Activated CD4-positive, alpha-beta memory T cell treated with anti-CD3 and anti-CD28 coated beads for 36 hours (primary cell): ENCODE measurements at places on chromosomes 11 and 22. TPM values are rescaled to one million over a fixed set of nuclear protein-coding genes. Genes with fewer than 3 reads are reported as not detected.

OR56A1 gene
- not detected for total RNA-seq

KIRREL3 gene
- not detected for total RNA-seq

CEND1 gene
- 1.1 TPM for total RNA-seq

TUB gene
- 0.58 TPM for total RNA-seq

MMP27 gene
- not detected for total RNA-seq

CADM1 gene
- 1.5 TPM for total RNA-seq

FDXACB1 gene
- 5.2 TPM for total RNA-seq

RIBC2 gene
- 7.7 TPM for total RNA-seq

CAPN5 gene
- 1.1 TPM for total RNA-seq

SLC7A4 gene
- total RNA-seq = not detected

GRCh38 chr11:47062736-47063135 is 113.9 kb downstream of the ARFGAP2 start:
- DNase-seq = no peak

DNA sequence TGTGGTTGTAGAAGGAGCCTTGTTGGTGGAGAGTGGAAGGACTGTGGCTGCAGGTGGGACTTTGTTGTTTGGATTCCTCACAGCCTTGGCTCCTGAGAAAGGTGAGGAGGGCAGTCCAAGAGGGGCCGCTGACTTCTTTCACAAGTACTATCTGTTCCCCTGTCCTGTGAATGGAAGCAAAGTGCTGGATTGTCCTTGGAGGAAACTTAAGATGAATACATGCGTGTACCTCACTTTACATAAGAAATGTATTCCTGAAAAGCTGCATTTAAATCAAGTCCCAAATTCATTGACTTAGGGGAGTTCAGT is 2.4 kb downstream of the FUT4 start:
- no peak for DNase-seq

DNA sequence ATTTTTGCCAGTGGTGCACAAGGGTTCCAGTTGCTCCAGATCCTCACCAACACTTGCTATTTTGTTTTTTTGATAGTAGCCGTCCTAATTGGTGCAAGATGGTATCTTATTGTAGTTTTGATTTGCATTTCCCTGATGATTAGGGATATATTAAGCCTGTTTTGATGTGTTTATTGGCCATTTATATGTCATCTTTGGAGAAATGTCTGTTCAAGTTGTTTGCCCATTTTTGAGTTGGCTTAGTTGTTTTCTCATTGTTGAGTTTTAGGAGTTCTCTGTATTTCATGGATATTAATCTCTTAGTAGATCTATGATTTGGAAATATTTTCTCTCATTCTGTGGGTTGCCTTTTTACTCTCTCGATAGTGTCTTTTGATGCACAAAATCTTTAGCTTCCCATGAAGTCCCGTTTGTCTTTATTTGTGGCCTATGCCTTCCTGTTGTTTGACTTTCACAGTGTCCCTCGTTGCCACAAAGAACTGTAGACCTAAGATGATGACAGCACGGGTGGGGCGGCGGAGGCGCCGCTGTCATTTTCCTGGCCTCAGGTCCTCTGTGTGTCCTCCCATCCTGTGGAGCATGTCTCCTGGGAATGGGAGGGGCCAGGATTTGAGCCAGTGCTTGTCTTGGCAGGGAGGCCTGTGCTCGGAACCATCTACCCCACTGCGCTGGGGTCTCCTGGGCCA is 33.5 kb downstream of the LRP5 start:
- DNase-seq = no peak

DNA sequence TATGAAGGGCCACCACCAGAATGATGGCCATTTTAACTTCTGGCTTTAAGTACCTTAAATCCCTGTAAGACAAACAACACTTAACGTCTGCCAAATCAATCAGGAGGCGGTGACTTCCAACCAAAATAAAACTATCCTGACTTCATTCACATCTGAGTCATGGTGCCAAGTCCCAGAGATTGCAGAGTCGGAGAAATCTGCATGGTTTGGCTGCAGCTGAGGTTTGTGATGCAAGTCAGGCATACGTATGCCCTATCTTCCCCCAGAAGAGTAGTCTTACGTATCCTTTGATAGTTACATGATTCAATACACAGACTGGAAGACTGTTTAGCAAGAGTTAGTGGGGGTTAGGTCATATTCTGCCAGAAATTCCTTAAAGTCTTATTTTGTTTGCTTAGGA is 1.7 kb upstream of the GAB2 start:
- no peak for DNase-seq

- DNase-seq = peak; percentile 20
Observed at GRCh38 chr22:49871482-49871881, 17.8 kb downstream of the ZBED4 start.

- no peak for DNase-seq
Observed at GRCh38 chr11:117834838-117835443, 10.4 kb upstream of the FXYD2 start.

GRCh38 chr11:105937331-105937730 is 84.7 kb downstream of the MSANTD4 start:
- no peak for DNase-seq

DNA sequence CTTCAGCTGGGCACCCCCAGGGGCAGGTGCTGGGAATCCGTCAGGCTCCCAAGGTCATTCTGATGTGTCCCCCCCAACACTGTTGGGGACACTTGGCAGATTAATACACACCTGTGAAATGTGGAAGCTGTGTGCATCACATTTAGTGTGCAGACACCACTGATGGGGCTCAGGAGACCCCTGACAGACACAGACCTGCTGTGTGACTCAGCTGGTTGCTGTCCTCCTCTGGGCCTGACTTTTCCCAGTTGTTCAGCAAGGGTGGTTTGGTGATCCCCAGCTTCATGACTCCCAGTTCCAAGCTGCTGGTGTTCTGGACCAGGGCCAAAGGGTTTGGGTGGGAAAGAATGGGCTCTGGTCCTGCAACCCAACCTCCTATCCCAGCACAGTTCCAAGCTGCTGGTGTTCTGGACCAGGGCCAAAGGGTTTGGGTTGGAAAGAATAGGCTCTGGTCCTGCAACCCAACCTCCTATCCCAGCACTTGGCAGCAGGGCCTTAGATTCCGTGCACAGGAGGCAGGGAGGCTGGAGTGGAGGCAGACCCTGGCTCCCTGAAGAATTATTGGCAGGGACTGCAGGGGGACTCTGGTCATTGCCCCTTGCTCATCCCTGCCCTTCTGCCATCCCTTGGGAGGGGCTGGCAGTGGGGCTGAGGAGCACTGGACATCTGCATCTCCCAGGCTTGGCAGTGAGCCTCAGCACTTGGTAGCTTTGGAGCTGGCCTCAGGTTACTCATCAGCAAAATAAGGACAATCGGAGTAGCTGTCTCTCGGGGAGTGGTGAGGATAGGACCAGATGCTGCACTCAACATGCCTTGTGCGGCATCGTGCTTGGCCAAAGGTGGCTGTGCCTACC is 8.4 kb upstream of the OMP start:
- no peak for DNase-seq

DNA sequence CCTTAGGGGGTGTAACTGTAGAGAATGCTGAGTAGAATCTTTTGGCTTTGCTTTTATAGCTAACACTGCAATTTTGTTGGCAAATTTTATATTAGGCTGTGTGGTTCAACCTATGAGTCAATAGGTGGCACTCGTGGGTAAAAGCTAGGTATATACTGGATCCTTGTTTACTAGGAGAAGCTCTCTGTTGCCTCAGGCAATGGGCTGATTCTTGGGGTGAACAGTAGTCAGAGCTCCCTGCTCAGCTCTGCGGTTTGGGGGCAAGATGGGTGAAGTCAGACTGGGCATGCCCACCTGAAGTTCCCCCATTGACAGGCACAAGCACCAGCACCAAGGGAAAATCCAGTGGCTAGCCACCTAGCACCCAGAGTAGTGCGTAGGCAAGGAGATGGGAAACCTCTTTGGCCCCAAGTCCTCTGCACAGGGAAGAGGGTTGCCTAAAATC is 238.7 kb downstream of the FAM181B start:
- no peak for DNase-seq

- no peak for DNase-seq
Observed at GRCh38 chr11:130641876-130642275, 193.4 kb downstream of the ADAMTS15 start.

GRCh38 chr11:120682332-120682649 is 170.7 kb downstream of the GRIK4 start:
- no peak for DNase-seq

DNA sequence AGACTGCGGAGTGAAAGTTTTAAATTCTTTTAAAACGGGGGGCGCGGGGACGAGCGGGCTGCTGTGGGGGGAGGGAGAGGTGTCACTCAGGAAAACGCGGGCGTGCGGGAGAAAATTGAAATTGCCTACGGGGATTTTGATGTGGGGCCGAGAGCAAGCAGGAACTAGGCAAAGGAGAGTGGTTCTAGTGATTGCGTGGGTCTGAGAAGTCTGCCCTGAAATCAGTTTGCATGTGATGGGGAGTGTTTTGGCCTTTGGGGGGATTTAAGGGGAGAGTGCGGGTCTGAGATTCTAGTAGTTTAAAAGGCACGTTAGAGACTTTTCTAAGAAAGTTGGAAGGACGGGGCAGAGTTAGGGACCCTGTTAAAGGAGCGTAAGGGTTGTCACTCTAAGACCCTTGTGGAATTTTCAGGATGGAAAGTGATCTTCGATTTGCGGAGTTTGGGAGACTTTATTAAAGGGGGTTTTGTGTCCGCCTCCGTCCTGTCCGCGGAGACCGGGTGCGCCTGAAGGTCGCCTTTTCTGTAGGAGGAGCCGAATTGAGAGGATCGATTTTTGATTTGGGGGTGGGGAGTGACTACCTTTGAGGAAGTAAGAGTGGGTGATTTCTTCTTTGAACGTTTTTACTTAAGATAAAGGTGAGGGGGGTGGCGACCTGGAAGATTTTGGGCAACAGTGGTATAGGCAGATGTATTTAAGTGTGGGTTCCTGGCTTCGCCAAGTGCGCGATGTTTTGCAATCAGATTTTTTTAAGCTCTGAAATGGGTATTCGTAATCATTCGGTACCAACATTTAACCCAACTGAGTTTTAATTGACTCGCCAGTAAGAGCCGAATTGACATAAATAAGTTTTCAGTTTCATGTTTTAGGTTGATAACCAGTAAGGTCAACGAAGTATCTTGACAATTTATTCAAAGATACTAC is 1.1 kb downstream of the EED start:
- peak; percentile 51 for DNase-seq

GRCh38 chr11:12287009-12287373 is 90.4 kb upstream of the PARVA start:
- no peak for DNase-seq

- peak; percentile 57 for DNase-seq
Observed at GRCh38 chr22:42863349-42863961, 6.4 kb upstream of the ARFGAP3 start.

- no peak for DNase-seq
Observed at GRCh38 chr11:9776203-9776602, 112.3 kb downstream of the SWAP70 start.

DNA sequence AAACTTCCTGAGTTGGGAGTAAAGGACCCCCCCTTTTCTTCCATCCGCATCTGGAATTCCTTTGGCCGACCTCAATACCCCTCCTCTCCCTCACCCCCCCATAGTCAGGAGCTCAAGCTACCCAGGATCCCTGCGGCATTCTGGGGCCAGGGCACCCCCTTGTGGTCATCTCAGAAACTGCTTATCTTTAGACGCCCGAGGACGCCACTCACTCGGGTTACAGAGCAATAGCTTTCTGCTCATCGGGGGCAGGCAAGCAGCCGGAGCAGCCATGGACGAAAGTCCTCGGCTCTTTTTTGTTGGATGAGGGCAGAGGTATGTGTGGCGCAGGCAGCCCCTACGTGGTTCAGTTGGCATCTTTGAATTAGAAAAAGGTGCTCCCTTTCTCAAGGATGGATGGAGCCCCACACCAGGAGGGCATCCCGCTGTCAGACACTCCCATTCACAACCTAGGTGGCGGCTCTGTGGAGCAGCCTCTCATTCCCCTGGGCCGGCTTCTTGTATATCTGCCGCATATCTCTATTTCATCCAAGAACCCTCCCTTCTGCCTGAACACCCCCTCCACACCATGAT is 2.3 kb downstream of the C1QTNF5 start:
- DNase-seq = peak; percentile 82

DNA sequence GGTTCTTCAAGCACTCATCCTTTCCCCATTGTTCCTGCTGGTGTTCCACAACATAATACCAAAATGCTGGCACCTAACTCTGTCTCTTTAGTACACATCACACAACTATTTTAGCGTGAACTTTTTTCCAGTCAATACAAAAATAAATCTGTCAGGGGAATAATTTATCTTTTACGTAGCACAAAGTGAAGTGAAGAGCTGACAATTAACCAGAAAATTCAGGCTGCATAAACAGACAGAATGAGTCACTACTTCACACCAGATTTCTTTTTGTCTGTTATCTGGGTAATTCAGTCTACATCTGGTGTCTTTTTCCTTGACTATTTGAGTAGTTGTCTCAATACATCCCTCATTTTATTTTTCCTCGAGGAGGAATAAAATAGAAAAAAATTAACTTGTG is 7.9 kb upstream of the ETS1 start:
- DNase-seq = no peak

DNA sequence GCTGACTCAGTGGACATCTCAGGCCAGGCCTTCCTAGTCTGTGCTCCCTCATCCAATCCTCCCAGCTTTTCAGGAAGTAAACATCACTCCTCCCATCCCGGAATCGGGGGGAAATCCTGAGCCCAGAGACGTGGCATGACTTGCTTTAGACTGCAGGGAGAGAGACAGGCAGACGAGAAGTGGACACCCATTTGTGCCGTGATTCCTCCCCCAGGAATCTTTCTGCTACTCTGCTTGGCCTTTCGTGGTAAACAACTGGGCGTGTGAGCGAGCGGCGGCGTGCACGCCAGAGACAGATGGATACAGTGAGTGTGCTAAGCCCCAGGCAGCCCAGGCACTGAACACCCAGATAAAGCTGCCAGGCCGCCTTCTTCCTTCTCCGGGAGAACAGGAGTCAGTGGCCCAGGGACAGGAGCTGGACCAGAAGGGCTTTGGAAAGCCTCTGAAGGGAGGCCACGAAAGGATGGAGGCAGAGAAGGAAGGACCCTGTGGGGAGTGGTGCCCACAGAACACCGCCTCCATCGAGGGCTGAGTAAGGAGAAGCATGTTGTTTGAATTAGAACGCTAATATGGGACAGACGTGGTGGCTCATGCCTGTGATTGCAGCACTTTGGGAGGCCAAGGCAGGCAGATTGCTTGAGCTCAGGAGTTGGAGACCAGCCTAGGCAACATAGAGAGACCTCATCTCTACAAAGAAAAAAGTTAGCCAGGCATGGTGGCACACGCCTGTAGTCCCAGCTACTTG is 53.0 kb upstream of the PRR5 start:
- no peak for DNase-seq

DNA sequence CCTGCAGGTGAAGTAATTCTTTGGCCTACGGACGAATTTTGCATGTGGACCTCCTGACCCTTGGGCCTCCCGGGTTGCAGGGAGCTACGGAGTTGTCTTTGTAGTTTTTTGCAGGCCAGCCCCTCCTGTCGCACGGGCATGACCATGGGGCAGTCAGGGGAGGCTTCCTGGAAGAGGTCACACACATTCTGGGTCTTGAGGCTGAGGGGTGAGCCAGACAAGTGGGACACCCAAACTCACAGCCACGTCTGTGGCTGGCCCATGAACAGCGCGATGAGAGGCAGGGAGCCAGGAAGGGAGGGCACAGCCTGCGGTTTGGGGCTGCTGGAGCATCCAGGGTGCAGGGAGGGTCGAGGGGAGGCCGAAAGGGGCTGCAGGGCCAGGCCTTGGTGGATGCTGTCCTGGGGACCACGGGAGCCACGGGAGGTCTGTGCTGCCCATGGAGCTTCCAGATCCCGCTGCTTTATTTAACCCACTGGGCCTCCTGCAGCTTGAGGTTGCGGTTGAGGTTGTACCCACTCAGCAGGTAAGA is 78.9 kb downstream of the FBLN1 start:
- DNase-seq = no peak
